HT-29 (cell line): ENCODE measurements at places on chromosomes 7 and 10.

- DNase-seq = no peak
Observed at GRCh38 chr10:29214551-29214950, 74.3 kb upstream of the LYZL1 start.

- DNase-seq = no peak
Observed at GRCh38 chr10:101762736-101763135, 13.2 kb downstream of the FGF8 start.

DNA sequence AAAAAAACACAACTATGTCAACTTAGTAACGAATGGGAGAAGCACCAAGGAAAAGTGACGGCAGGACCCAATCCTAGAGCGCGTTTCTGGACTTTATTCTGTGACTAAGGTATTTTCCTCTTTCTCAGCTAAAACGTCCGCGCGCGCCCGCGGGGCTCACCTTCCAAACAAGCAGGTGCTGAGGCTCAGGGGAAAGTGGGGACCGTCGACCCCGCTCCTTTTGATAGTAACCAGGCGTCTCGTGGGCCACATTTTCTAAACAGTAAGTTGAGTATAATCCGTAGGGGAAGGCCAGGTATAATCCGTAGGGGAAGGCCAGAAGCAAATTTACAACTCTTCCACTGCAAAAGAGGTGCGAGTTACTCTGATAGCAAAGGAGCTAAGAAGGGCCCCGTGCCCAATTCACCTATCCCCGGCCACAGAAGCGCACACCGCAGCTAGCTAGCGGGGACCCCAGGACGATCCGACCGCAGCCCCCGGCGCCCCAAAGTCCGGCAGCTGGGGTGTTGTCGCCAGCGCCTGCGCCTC, 743 bp downstream of the MKI67 start:
- DNase-seq = peak; percentile 22

- DNase-seq = no peak
Observed at GRCh38 chr10:42961796-42962109, 115.1 kb upstream of the RET start.
